Activated T-cell treated with anti-CD3 and anti-CD28 coated beads, Interleukin-2, amount 50 U/mL, for 72 hours (primary cell): ENCODE measurements at places on chromosomes 11 and 22. TPM values are rescaled to one million over a fixed set of nuclear protein-coding genes. Genes with fewer than 3 reads are reported as not detected.

GRCh38 chr11:76209973-76210930, 4.0 kb upstream of the WNT11 start:
- peaks cover 51% of the 10 kb centered on the region for H3K27me3 ChIP-seq
- peaks cover 22% of the 10 kb centered on the region for H3K4me1 ChIP-seq
- H3K36me3 ChIP-seq = no peaks in the 10 kb centered on the region
- no peak overlapping the region for H3K27ac ChIP-seq

- no peak overlapping the region for H3K27ac ChIP-seq
- no peaks in the 10 kb centered on the region for H3K4me1 ChIP-seq
- no peaks in the 10 kb centered on the region for H3K27me3 ChIP-seq
- no peak overlapping the region for H3K4me3 ChIP-seq
Measured at GRCh38 chr11:131886201-131886600, 515.8 kb downstream of the NTM start.

DNA sequence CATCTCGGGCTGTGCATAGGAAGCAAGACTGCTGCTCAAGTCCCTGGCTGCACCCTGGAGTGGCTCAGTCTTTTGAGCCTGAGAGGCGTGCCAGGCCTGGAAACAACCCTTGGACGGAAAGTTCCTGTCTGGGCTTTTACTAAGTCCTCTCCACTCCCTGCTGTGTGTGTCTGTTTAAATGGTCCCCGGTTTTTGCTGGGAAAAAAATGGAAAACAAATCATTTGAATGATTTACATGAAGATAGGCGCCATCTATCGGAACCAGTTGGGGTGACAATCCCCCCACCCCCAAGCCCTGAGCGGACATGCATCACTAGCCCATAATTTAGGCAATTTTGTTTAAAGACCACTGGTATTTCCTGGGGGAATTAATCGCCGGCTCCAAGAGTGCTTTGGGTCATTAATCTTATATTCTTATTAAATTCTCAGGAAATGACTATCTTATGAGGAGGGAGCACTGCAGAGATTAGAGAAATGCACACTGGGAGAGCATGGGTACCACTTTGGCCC, 2.7 kb upstream of the GAB2 start:
- H3K4me1 ChIP-seq = peaks cover 53% of the 10 kb centered on the region
- peak; percentile 61 for DNase-seq
- peaks cover 5% of the 10 kb centered on the region for H3K36me3 ChIP-seq
- H3K4me3 ChIP-seq = peak overlapping the region; percentile 53

C22orf15 gene
- 0.72 TPM for total RNA-seq

- no peak overlapping the region for H3K27ac ChIP-seq
- no peaks in the 10 kb centered on the region for H3K27me3 ChIP-seq
- DNase-seq = no peak
Measured at GRCh38 chr11:14454861-14455632, 44.6 kb downstream of the COPB1 start.

- H3K36me3 ChIP-seq = peaks cover 48% of the 10 kb centered on the region
- H3K27me3 ChIP-seq = no peaks in the 10 kb centered on the region
- H3K27ac ChIP-seq = no peak overlapping the region
- DNase-seq = peak; percentile 21
- H3K4me3 ChIP-seq = no peak overlapping the region
Measured at GRCh38 chr22:35409783-35410662, 10.1 kb downstream of the MCM5 start.

DNA sequence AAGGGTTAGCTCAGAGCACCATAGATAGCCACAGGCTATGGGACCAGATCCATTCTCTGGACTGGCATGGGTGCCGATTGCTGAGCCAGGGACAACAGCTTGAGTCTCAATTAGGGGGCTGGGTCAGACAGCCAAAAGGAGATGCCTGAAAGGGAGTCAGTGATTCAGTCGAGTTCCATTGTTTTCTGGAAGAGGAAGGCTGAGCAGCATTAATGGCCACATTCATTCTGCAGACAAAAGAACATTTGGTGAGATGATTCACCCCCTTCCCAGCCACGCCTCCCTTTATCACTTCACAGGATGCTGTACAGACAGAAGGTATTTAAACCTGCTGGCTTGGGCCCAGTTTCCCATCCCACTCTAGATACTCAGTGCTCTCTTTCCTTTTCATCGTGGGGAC, 131.9 kb downstream of the ADAMTS15 start:
- H3K27ac ChIP-seq = no peak overlapping the region
- no peaks in the 10 kb centered on the region for H3K36me3 ChIP-seq
- no peaks in the 10 kb centered on the region for H3K4me1 ChIP-seq

OR4D5 gene
- total RNA-seq = not detected

DNA sequence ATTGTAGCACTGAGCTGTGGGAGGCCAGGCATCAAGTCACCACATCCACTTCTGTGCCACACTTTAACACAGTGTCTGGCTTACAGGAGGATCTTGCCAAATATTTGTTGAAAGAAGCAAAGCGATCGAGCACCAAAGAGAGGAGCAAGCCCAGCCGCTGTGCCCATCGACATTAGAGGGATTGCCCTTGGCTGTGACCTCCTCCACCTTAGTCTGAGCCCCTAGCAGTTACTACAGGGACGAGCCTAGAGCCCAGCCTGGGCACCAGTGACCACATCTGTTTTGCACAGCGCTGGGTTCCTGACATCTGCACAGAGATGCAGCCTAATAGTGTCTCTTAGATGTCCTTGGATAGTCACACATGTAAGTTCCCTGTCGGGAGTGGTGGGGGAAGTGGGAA, 17.7 kb downstream of the GRIK4 start:
- H3K4me1 ChIP-seq = peaks cover 5% of the 10 kb centered on the region
- DNase-seq = no peak
- H3K27me3 ChIP-seq = peaks cover 4% of the 10 kb centered on the region
- H3K4me3 ChIP-seq = no peak overlapping the region
- no peaks in the 10 kb centered on the region for H3K36me3 ChIP-seq

GRCh38 chr11:17694494-17695110, 24.8 kb upstream of the MYOD1 start:
- no peak overlapping the region for H3K27ac ChIP-seq
- no peak overlapping the region for H3K4me3 ChIP-seq
- H3K4me1 ChIP-seq = no peaks in the 10 kb centered on the region
- H3K27me3 ChIP-seq = peaks cover 51% of the 10 kb centered on the region
- peaks cover 1% of the 10 kb centered on the region for H3K36me3 ChIP-seq

FAM111B gene
- 9.1 TPM for total RNA-seq

DNA sequence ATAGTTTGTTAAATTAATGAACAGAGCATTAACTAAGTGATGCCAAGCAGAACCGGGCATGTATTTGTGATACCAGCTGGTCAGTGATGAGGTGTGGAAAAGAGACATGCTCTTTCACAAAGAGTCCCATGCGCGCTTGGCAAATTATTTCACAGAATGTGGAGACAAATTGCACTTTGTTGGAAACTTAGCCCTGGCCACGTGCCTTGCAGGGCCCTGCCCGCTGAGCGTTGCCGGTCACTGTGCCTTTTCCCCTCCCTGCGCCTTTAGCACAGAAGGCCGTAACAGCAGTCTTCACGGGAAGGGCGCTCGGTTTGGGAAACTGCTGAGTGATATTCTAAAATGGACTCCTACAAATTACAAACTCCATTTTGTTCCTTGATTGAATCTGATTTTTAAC, 235.9 kb downstream of the TBC1D22A start:
- H3K27me3 ChIP-seq = no peaks in the 10 kb centered on the region
- DNase-seq = no peak
- no peak overlapping the region for H3K27ac ChIP-seq
- H3K4me1 ChIP-seq = peaks cover 16% of the 10 kb centered on the region

SEZ6L gene
- 0.05 TPM for total RNA-seq

- DNase-seq = peak; percentile 63
- H3K36me3 ChIP-seq = no peaks in the 10 kb centered on the region
- no peaks in the 10 kb centered on the region for H3K4me1 ChIP-seq
- no peaks in the 10 kb centered on the region for H3K27me3 ChIP-seq
- H3K27ac ChIP-seq = no peak overlapping the region
Measured at GRCh38 chr11:130131961-130132850, 27.4 kb upstream of the ST14 start.

OR5AS1 gene
- total RNA-seq = not detected

DNA sequence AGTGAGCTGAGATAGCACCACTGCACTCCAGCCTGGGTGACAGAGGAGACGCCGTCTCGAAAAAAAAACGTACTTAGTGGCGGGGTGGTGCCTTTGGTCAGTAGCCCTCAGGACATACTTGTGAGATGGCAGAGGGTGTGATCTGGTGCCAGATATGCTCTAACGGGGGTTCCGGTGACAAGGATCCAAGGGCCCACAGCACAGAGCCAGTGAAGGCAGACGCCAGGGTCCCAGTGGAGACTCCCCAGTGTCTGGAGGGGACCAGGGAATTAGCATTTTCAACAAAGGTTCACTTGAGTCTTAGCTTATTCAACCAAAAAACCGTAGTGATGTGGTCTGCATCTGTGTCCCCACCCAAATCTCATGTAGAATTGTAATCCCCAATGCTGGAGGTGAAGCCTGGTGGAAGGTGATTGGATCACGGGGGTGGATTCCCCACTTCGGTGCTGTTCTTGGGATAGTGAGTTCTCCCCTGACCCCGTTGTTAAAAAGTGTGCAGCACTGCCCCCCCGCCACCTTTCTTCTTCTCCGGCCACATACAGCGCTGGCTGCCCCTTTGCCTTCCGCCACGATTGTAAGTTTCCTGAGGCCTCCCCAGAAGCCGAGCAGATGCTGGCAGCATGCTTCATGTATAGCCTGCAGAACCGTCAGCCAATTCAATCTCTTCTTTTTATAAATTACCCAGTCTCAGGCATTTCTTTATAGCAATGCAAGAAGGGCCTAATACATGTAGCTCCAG, 26.6 kb upstream of the OSBPL5 start:
- H3K4me1 ChIP-seq = no peaks in the 10 kb centered on the region
- no peak for DNase-seq
- H3K27me3 ChIP-seq = no peaks in the 10 kb centered on the region
- H3K36me3 ChIP-seq = no peaks in the 10 kb centered on the region
- H3K4me3 ChIP-seq = no peak overlapping the region

CRYBB1 gene
- total RNA-seq = not detected

BARX2 gene
- total RNA-seq = 4.1 TPM

CCDC87 gene
- 0.10 TPM for total RNA-seq

- H3K4me3 ChIP-seq = no peak within 1 kb of the TSS
- no peak for DNase-seq
- H3K4me1 ChIP-seq = no peaks in the 10 kb centered on the region
Measured at GRCh38 chr22:18905540-18906409, at the start of gene DGCR6. Gene DGCR6, plus strand, starts transcription at chr22:18906320. Its CDS starts 55 bp downstream, at chr22:18906375.

KDM4E gene
- total RNA-seq = not detected

MS4A4A gene
- total RNA-seq = not detected

RAG2 gene
- total RNA-seq = not detected

DNA sequence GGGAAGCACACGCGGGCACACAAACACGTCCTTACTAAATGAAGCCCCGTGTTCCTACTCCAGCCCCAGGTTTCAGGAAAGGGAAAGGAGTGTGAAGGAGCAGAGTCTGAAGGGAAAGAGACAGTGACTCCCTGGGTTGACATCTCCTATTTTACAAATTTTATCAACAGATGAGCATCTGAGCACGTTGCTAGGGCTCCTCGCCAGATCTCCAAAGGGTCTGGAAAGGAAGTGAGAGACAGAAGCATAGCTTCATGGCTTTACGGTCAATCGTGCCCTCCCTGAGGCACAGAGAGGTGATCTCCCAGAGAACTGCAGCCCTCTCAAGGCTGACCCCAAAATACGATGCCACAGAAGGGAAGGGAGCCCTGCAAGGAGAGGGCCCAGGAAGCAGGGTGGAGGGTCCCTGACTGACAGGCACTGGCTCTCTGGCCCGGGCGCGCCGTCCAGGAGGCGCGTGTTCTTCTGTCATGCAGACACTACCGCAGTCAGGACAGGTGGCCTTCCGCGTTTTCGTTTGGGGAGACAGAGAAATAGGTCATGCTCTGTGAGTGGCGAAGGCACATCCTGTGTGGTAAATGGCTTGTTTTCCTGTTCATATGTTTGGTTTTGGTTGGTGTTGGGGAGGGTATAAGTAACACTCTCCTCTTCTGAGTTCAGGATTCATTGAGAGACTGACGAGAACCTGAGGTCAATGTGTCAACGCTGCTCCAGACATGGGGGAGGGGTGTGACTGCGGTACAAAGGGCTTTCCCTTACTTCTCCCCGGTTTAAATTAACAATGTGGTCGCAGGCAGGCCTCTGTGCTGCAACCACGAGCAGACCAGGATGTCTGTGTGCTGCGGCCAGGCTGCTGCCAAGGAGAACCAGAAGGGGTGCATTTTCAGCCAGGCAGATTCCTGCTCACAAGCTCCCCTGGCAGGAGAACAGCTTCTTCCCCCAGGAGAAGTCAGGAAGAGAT, 813.3 kb downstream of the OPCML start:
- peak overlapping the region; percentile 52 for H3K4me3 ChIP-seq
- peaks cover 19% of the 10 kb centered on the region for H3K4me1 ChIP-seq
- no peaks in the 10 kb centered on the region for H3K36me3 ChIP-seq
- H3K27ac ChIP-seq = peak overlapping the region; percentile 11
- no peaks in the 10 kb centered on the region for H3K27me3 ChIP-seq

- H3K4me1 ChIP-seq = peaks cover 97% of the 10 kb centered on the region
- peaks cover 37% of the 10 kb centered on the region for H3K36me3 ChIP-seq
- peak overlapping the region; percentile 100 for H3K27ac ChIP-seq
- H3K27me3 ChIP-seq = no peaks in the 10 kb centered on the region
Measured at GRCh38 chr11:96199563-96200025, 143.4 kb downstream of the MAML2 start.

APOBEC3A gene
- total RNA-seq = 0.37 TPM

CNTN5 gene
- not detected for total RNA-seq

GRCh38 chr22:28252539-28252938, 333.5 kb upstream of the PITPNB start:
- H3K36me3 ChIP-seq = no peaks in the 10 kb centered on the region
- no peak overlapping the region for H3K4me3 ChIP-seq
- H3K4me1 ChIP-seq = no peaks in the 10 kb centered on the region

DENND6B gene
- total RNA-seq = 8.5 TPM

DNA sequence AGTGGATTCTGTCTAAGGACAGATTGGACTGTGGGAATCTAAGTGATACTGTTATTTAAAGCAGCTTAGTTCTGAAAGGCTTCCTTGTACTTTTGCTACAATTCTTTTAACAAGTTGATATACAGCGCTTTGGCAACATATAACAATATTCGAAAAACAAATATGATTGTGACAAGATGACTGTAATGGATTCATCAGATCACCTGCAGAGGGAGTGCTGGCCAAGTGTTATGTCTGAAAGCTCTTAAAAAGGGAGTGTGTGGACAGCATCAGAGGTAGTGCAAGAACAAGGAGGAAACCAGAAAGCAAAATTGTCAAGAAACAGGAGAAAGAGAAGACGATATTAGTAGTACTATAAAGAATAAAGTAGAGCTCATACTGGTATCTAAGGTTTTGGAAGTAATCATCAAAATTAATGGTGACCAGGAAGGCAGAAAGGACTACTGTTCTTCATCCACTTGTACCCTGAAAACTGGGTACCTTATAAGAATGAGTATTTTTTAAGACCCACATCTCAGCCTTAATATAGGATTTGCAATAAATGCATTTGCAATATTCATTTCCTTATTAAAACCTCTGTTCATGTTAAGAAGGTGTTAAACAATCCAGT, 1112.0 kb upstream of the CCDC90B start:
- no peak overlapping the region for H3K4me3 ChIP-seq
- no peaks in the 10 kb centered on the region for H3K36me3 ChIP-seq
- no peak for DNase-seq
- H3K27me3 ChIP-seq = no peaks in the 10 kb centered on the region
- no peaks in the 10 kb centered on the region for H3K4me1 ChIP-seq

- no peaks in the 10 kb centered on the region for H3K4me1 ChIP-seq
- no peaks in the 10 kb centered on the region for H3K36me3 ChIP-seq
- no peak for DNase-seq
- H3K4me3 ChIP-seq = no peak overlapping the region
Measured at GRCh38 chr11:34331329-34331728, 26.5 kb downstream of the ABTB2 start.

PLAAT5 gene
- total RNA-seq = 2.8 TPM

ACTN3 gene
- total RNA-seq = not detected
